Hematopoietic multipotent progenitor cell treated with erythropoietin and hydrocortisone succinate and interleukin-3 and kit ligand, for 4 days (in vitro differentiated cells): ENCODE measurements at places on chromosomes 7 and 10.

- DNase-seq = no peak
Measured at GRCh38 chr7:8831376-8831775, 398.0 kb downstream of the NXPH1 start.

DNA sequence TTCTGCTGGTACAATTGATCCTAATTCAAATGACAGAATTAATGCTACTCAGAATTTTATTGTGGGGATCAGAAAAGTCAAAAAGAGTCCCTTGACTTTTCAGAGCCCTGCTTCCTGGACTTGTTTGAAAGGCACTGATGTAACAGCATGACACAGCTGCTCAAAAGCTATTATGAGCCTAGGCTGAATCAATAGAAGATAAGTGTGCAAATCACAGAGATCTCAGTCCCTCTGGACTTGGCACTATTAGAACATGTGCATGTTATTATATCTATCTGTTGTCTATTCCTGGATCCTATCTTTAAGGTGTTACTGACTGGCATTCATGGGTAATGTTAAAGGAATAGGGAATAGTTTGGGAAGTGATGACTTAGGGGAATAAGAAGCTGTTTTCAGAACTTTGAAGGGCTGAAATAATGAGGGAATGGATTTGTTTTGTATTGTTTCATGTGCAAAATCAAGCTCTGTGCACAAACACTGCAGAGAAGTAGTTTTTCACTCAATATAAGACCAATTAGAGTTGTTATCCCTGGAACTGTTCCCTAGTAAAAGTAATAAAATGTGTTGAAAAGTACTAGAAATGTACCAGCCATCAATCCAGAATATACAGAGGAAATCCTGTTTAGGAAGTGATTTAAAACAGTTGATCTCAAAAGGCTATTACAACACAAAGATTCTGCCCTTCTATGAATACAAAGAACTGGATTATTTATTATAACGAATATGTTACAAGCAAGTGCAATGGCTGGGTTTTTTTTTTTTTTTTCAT lies 814.9 kb upstream of the C7orf33 start:
- no peak for DNase-seq

DNA sequence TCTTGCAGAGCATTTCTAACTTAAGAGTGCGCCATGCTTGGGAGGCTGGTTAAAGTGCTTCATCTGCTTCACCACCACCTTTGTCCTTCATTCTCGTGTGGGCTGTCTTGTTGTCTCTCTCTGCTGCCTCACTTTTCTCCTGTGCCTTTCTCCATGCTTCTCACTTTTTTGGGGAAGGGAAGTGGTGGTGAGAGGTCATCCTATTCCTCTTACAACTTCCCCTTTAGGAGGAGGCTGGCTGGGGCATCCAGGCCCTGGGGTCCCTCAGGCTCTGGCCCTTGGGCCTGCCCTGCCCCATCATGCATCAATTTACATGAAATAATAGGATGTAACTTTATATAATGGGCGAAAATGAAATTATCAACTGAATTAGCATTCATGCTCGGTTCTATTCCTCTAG lies 39.9 kb upstream of the PIP4K2A start:
- no peak for DNase-seq

DNA sequence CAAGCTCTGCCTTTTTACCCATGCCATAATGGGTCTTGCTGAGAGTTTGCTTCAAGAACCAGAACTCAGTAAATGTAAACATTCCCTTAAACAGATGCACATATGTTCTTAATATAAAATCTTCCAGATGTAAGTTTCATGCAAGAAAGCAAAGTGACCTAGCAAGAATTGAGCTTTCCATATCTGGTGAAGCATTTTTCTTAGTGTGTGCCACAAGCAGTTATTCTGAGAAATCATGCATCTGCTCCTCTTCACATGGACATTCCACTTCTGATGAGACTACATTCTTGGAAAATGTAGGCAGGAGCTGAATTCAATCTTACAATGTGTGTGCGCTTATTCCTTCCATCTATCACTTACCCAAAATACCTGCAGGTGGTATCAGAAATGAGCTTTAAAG lies 227.8 kb upstream of the LRRTM3 start:
- no peak for DNase-seq

- no peak for DNase-seq
Measured at GRCh38 chr10:132297526-132297925, 10.2 kb downstream of the STK32C start.

DNA sequence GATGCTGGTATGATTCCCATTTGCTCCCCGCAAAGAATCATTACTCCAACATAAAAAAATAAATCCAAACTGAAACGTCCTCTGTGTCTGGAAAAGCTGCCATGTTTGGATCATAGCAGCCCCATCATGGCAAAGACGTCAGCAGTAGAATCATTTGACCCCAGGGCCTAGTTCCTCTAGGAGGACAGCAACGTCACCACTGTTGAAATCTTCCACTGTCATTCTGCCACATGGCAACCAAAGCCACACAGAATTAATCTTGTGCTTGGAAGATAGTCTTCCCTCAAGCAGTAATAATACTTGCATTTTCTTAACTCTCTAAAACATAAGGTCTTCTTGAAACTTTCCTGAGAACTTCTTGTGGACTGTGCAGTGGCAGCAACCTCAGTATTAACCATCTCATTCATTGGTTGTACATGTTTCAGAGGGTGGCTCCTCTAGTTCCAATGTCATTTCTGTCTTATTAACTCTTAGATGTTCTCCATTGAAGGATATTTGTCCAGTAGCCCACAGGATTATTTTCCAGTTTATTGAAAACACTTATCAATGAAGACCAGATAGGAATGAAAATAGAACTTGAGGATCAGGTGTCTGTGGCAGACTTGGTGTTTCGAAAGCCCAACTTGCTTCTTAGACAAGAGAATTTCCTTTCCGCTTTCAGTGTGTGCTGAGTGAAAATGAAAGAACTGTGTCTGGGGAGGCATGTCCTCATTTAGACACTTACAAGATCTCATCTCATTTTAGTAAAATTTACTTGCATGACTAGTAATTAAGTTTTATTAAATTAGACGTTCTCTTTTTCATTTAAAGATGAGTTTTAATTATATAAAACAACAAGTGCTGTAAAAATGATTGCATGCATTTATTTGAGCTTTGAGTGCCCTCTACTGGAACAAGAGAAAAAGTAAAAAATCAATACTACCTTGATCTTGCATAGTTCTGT lies 28.9 kb upstream of the INHBA start:
- DNase-seq = peak; percentile 52

DNA sequence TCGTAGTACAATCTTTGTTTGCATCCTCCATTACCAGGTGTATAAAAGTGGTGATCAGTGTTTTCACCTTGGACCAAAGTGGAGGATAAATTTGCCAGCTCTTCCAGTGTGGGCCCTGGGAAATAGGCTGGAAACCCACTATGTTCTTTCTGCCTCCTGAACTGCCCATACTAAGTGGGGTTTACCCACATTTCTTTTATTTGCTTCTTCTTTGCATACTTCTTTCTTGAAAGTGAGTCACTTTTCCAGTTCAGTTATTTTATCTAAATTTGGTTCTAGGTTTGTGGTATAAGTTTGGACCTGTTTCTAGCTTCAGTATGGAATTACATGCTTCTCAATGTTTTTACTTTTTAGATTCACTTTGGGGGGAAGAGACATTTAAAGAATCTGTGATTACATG lies 126.2 kb upstream of the ACBD5 start:
- no peak for DNase-seq

- DNase-seq = no peak
Measured at GRCh38 chr10:100723770-100724530, 21.4 kb upstream of the PAX2 start.

DNA sequence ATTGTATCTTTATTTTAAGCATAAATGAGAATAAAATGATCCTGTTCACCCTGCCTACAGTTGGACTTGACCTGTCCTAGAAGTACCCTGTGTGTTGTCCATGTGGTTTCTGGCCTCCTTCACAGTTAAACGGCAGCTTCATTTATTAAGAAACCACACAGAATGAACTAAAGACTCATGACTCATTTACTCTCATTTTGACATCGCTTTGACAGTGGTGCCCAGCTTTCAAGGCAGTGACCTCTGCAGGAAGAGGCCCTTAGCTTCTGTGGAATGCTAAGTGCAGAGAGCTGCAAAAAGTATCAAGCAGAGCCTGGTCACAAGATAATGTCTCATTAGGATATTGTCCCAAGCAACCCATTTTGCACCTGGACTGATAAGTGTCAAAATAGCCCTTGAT lies 93.4 kb downstream of the AVL9 start:
- peak; percentile 65 for DNase-seq

DNA sequence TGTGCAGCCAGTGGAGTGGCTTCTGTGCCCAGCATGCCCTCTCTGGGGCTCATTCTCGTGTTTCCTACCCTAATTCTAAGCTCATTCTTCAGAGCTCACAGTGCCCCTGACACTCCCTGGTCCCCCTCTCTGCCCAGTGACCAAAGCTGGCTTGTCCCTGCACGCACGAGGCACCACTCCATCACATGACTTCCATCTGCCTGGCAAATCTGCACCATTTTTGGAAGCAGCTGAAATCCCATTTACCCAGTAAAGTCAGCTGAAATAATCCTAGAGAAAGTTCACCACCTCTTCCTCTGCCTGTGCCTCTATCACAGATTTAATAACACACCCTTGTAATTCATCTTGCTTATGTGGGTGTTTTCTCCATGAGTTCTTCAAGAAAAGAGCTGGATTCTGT lies 616.9 kb downstream of the PTPRN2 start:
- DNase-seq = no peak
